ENCODE measurements at places on chromosomes 5 and 9.
A peak's percentile ranks its signal among the peaks of the same experiment; 100 is the strongest.

- no peak for DNase-seq
These were observed 151.0 kb upstream of the RFX3 start for GRCh38 chr9:3676766-3677165.

GRCh38 chr9:136107953-136108647 is 10.6 kb downstream of the TMEM250 start:
- peak; percentile 59 for DNase-seq

- DNase-seq, result no peak
These were observed 34.2 kb upstream of the CHD1 start for GRCh38 chr5:98963019-98963418.

DNA sequence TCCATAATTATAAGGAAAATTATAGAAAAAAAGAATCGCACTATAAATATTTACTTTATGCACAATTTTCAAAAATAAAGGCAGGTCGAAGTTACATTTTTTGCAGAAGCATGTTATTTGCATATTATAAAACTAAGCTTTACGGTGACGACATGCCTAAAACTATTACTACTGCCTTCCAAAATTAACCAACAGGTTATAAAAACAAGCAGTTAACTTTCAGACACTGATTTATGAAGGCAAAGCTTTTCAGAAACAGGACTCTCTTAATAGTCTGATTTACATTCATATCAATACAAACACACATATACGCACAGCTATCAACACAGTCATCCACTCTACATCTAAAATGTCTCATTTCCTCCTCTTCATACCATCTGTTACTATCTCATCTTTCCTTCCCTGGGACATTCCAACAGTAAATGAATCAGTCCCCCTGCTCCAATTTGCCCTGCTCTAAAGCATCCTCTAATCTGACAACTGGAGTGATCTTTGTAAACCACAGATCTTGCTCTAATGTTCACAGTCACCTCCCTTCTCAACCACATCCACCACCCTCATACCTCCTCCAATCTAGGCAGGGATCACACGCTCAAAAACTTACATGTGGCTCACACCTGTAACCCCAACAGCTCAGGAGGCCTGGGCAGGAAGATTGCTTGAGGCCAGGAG is 21.6 kb downstream of the FBXW11 start:
- peak; percentile 26 for DNase-seq

- DNase-seq, result peak; percentile 65
These were observed 1.7 kb upstream of the RXRA start for GRCh38 chr9:134324359-134325095.

GRCh38 chr9:90526386-90526785 is 116.2 kb downstream of the DIRAS2 start:
- no peak for DNase-seq

DNA sequence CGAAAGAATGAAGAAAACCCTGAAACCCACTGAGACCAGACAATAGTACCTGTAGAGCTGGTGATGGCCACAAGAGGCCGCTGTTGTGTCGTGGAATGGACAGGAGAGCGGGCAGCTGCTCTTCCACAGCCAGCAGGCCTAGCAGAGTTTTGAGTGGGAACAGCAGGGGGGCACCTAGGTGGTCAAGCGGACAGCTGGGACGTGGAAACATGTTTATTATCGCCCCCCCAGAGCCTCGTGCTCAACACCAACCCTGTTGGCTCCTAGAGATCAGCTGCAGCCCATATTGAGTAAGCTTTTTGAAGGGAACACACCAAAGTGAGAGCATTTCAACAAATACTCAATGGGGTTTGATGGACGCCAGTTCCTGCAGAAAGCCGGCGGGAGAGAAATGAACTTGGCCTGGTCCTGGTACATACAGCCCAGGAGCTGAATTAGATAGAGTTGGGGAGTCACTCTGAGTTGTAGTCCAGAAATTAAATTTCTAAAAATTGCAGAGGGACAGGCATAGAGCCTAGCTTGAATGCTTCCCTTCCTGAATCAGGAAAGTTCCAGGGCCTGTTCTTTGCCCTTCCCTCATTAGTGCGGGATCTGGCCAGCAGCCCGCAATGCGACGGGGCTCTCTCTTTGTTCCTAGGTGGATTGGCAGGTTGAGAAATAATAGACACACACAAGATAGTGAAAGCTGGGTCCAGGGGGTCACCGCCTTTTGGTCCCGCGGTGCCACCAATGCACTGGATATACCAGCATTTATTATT is 33.8 kb downstream of the MFAP3 start:
- peak; percentile 91 for DNase-seq

GRCh38 chr5:129909225-129909624 is 5.0 kb downstream of the CHSY3 start:
- DNase-seq, result no peak

DNA sequence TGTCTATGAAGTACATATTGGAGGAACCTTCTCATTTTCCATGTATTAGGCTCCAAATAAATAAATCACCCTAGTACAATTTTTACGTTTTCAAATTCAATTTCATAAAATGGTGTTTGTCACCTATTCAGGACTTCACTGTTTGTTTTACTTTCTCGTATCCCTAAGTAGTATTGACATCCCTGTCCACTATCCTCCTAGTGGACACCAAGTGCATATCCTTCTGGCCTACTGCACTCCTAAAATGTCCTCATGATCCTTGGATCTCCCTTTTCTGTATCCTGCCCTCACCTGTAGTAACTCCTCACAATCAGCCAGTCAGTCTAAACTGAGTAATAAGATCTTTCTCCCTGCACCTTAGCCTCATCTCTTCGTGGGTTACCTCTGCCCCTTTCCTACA is 539.9 kb downstream of the DMRTA1 start:
- DNase-seq, result no peak

DNA sequence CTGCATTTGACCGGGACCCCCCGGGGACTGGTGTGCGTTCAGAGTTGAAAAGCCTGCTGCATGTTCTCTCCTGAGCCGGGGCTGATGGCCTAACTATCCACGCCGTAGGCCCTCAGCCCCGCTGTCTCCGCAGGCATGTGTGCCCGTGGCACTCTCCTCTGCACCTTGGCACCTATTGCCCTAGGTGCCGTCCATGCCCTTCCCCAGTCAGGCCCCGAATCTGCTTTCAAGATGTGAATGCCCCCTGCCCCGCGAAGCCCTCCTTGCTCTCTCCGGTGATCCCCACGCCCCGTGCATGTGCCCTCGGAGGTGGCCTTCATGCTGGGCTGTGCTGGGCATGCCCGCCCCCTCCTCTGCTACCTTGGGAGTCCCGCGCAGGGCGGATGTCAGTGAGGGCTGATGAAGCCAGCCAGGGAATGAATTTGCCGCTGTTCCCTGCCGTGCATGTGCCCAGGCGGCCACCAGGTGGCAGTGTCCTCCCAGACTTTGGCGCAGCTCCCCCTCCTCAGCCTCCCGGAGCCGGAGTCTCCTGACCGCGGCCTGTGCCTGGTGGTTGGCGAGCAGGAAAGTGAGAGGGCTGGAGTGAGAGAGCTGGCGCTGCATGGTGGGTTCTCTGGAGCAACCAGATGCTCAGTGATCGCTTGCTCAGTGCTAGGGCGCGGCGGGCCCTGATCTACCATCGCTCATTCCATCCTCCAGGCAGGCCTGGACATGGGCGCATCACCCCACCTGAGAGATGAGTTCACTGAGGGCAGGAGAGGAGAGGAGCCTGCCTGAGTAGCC is 112.9 kb upstream of the LMX1B start:
- peak; percentile 74 for DNase-seq

DNA sequence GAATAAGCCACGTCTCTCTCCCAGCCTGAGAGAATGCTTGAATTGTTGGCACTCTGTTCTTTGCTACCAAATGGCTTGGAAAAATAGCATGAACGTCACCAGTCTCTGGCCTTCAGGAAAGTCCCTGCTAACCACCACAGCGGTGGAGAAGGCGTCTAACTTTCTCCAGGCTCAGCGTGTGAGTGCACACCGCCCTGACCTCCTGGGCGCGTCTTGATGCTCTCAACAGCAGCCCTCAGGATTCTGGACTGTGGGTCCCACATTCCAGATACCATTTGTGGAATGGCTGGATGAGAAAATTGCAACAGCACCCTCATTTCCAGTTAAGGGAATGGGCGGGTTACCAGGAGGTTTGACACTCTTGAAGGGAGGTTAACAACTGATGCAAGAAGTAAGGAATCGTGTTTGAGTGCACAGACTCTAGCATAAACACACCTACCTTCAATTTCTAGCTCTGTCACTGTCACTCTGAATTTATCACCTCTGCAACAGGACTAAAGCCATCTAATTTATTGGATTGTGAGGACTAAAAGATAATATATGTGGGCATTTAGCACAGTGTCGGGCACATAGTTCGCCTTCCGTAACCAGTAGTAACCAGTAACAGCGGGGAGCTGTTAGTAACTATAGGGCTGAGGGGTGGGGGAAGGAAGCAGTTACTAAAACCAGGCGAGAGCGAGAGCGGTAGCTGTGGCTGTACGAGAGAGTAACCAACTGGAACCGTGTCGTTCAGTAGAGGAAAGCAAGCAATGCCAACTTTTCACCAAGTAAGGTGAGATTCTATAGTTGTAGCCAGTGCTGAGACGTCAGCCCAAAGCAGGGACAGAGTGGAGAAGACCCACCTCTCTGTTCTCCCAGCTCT is 807 bp upstream of the PLGRKT start:
- DNase-seq, result no peak

DNA sequence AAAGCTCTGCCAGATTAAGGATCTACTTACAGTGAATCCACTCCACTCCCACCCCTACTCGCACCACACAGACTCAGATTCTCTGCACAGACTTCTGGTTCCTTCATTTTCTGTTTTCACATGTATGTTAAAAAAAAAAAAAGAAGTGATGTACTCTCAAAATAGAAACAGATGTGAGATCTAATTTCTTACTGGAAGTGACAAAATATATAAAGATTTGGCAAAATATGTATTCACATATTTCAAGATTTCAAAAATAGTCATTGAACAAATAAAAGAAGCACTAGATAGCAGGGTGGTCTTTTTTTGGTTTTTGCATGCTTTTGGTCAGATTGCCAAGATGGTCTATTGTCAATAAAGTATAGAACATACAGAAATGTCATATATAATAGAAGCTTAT is 379.2 kb downstream of the TMEM167A start:
- DNase-seq, result no peak

DNA sequence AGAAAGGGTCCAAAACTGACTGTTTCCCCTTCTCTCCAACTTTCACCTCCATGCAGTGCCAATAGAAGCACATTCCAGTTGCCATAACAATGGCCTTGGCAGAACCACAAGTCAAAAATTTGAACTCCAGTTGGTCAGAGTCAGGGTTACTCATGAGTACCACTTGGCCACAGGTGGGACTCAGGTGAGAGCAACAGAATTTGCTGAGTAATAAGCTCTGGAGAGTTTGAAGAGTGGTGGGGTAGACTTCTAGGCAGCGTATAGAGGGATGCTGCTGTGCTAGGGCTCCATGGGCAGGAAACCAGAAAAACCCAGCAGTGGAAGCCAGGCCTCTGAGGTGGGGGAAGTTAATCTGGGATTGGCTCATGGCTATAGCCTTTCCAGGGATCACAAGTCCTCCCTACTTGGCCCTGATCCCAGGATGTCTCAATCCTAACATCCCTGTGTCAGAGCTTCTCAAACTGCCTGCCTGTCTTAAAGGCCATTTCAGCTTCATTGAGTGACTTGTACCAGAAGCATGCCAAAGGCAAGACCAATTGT is 30.2 kb downstream of the SNX18 start:
- no peak for DNase-seq

DNA sequence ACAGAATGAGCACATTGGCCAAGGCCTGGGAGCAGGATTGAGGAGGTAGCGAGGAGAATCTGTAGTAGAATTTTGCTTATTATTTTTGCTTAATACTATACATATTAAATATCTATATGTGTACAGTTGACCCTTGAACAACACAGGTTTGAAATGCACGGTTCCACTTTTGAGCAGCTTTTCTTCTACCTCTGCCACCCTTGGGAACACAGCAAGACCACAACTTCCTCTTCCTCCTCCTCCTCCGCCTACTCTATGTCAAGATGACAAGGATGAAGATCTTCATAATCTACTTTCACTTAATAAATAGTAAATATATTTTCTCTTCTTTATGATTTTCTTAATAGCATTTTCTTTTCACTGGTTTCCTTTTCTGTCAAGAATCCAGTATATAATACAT is 541.4 kb downstream of the KCTD16 start:
- peak; percentile 1 for DNase-seq

- no peak for DNase-seq
These were observed 112.8 kb downstream of the MARCHF11 start for GRCh38 chr5:16066810-16067209.

- no peak for DNase-seq
These were observed 355.4 kb upstream of the WWC1 start for GRCh38 chr5:167936022-167936421.

DNA sequence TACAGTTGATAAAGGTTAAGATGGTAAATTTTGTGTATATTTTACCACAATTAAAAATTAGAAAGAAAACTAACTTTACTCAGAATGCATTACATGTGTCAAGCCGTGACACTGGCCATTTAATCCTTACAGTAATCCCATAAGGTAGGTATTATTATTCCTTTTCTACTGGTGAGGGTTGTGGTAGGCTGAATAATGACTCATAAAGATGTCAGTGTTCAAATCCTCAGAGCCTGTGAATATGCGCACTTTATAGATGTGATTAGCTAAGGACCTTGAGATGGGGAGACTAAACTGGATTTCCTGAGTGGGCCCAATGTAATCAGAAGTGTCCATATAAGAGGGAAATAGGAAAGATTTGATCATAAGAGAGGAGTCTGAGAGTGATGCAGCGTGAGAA is 288.1 kb downstream of the TMEM167A start:
- no peak for DNase-seq

DNA sequence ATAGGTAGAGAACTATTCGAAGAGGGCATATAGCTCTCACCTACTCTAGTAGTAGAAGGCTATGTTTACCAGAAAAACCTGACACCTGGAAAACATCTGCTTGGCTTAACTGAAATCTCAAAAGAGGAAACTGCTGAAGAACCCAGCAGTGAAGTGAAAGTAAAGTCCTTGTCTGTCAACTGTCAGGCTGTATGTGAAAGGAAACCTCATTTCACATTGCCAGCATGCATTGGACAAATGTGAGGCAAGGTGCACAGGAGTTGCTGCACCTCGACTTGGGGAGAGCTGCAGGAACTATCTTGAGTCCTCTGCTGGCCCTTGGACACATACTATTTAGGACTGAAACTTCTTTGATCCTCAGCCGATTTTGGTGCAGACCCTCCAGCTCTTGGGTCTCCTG is 53.3 kb downstream of the NREP start:
- DNase-seq, result peak; percentile 49

DNA sequence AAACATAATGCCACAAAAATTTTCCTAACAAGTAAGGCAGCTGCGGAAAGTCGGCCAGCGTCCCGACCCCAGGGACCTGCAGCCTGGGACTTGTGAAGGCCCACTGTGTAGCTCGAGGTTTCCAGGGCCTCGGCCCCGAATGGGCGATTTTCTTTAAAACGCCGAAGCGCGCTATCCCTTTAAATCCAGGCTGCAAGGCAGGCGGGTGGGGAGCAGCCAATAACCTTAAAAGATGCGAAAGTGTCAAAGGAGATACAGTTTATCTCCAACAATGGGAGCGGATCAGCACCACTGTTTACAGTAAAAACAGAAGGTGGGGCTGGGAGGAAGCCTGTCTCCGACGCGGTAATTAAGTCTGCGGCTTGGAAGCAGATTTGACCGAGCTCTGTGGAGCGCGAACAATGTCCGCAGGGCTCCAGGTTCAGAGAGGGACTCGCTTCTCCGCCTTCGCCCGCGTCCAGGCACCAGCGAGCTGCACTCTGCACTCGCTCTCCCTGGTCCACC is 1.7 kb upstream of the ZSWIM6 start:
- DNase-seq, result peak; percentile 73

- DNase-seq, result no peak
These were observed 180.6 kb downstream of the CWC27 start for GRCh38 chr5:64949331-64949730.

Measured in hematopoietic multipotent progenitor cell treated with erythropoietin and hydrocortisone succinate and interleukin-3 and kit ligand, for 6 days (in vitro differentiated cells).